Activated CD4-positive, alpha-beta memory T cell treated with anti-CD3 and anti-CD28 coated beads, Interleukin-2, amount 10 ng/mL, durations not matched to agents 7 days and 5 days (primary cell): ENCODE measurements at places on chromosomes 3 and 15.

- DNase-seq: no peak
Observed at GRCh38 chr3:149832086-149832485, 19.1 kb downstream of the RNF13 start.

DNA sequence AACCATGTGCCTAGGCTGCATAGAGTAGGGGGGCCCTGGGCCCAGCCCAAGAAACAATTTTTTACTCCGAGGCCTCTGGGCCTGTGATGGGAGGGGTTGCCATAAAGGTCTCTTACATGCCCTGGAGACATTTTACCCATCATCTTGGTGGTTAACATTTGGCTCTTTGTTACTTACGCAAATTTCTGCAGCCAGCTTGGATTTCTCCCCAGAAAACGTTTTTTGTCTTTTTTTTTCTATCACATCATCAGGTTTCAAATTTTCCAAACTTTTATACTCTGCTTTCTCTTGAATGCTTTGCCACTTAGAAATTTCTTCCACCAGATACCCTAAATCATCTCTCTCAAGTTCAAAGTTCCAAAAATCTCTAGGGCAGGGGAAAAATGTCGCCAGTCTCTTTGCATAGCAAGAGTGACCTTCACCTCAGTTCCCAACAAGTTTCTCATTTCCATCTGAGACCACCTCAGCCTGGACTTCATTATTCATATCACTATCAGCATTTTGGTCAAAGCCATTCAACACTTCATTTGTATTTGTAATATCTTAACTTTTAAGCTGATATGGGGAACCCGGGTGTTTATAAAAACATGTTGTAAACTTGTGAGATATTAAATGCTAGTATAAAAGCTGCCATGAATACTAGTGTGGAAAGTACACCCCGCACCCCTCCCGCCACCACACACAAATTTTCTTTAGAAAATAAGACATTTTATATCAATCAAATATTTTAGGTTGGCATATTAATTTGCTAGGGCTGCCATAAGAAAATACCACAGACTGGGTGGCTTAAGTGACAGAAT, 56.0 kb upstream of the PLSCR4 start:
- no peak for DNase-seq

GRCh38 chr3:194661374-194661773, 10.6 kb downstream of the LSG1 start:
- DNase-seq: no peak

DNA sequence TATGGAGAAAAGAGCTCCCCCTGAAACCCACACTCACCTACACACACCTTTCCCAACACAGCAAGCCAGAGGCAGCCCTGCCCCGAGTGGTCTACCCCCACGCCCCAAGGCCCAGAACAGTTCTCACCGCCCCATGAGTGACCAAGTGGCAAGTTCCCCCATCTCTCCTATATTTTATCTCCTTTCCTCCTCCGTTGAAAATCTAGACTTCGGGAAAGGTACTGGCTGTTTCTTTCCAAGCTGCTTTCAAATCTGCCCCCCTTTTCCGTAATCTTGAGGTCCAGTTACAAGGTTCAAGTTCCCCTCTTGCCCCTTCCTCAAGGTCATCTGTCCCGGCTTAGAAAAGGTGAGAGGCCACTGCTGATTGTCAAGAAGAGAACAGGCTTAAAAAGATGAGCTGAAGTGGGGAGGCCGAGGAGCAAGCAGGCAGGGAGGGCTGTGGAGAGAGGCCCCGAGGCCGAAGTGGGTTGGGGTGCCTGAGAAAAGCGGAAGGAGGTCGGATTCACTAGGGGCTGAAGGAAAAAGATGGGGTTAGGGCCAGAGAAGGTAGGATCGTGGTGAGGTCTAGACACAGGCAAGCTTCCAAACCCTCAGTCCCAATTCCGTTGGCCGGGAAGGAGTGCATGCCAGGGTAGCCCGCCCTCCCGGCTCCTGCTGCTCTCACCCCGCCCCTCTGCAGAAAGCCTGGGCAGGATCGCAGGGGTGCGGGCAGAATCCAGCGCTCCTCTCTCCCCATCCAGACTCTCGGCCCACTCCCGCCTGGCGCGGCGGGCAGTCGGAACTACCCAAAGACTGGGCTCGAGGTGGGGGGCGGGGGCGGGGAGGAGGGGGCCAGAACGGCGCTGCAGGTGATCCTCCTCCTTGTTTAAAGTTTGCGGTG, 1.7 kb downstream of the SEMA5B start:
- DNase-seq: no peak

DNA sequence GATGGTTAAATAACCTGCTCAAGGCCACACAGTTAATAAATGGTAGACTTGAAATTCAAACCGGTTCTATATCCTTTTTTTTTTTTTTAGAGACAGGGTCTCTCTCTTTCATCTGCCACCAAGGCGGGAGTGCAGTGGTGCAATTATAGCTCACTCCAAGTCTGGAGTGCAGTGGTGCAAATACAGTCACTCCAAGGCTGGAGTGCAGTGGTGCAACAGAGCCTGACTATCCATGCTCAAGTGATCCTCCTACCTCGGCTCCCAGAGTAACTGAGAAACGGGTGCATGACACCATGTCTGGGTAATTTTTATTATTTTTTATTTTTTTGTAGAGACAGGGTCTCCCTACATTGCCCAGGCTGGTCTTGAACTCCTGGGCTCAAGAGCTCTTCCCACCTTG, 23.4 kb downstream of the DPP8 start:
- DNase-seq: no peak

GRCh38 chr15:58346361-58346760, 85.4 kb upstream of the LIPC start:
- DNase-seq: no peak

DNA sequence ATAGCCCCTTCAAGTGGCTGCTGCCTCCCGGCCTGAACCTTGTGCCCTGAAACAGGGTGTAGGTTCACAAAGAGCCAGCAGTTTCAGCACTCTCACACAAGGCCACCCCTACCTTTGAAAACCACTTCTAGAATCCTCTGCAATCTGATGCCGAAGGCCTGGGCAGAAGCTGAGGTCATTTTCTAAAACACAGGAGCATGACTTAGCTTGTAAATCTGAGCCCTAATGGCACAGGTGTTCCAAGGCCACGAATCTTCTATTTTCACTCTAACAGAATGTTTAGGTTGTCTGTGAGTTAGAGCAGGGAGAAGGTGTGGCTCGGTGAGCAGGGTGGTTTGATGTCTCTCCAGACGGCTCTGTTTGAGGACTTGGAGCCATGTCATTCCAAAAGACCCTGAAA, 62.3 kb downstream of the SYNM start:
- DNase-seq: no peak

DNA sequence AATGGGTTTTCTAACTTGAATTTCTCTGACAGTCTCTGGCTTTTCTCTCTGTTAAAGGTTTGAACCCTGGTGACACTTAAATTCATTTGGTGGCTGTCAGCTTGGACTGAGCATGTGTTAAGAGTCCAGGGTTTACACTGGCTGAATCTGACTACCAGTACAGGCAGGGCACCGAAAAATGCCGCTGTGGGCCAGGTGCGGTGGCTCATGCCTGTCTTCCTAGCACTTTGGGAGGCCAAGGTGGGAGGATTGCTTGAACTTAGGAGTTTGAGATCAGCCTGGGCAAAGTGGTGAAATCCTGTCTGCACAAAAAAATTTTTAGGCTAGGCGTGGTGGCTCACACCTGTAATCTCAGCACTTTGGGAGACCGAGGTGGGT, 1.8 kb downstream of the MANF start:
- DNase-seq: no peak

- DNase-seq: no peak
Observed at GRCh38 chr3:30349507-30349906, 256.9 kb upstream of the TGFBR2 start.

- no peak for DNase-seq
Observed at GRCh38 chr15:75921732-75922703, 18.3 kb downstream of the FBXO22 start.

DNA sequence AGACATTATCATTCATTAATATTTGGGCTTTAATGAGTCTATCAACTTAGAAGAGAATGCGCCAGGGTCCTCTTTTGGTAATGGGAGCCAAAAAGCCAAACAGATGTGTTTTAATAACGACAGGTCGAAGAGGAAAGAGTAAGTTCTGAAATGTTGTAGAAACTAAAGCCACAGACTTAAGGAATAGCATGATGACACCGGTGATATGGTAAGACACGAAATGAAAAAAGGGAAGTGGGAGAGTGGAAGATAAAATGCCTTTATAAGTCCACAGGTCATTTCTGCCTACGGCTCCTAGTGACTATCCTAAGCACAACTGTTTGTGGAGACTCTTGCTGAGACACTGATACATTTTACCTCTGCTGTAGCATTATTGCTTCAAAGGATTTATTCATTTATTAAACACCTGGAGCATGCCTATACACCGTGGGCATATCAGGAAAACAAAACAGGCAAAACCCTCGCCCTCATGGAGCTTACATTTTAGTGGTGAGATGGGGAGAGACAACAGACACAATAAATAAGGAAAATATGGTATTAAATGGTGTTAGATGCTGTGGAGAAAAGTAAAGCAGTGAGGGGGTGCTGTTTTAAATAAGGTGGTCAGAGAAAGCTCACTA, 11.7 kb upstream of the CD47 start:
- no peak for DNase-seq

DNA sequence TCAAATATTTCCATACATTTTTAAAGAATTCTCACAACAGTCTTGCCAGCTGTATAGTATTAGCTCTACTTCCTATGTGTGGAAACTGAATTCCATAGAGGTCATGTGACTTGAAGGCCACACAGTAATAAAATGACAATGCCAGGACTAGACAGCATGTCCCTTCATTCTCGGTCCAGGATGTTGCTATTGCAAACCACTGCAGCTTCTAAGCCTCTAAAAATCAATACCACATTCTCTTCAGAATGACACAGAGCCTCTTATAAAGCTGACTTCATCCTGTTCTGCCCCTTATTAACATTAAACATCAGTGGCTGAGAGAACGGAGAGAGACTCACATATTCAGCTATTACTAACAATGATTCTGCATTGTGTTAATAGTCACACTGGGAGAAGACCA, 240.3 kb upstream of the PEX5L start:
- DNase-seq: no peak

DNA sequence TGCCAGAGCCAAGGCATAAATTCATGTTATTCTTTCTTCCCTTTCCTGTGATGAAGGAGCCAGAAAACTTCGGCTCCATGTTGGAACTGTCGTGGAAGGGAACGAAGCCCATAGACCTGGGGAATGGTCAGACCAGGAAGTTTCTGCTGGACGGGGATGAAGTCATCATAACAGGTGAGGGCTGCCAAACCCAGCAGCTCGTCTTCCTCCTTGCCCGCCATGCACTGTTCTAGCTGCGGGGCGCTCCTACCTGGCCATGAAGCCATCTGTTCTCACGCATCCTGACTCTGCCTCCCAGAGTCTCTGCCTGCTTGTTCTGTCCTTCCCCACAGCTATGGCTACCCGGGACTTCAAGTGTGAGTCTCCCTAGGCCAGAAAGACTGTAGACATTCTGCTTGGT, 28.2 kb downstream of the FAH start:
- no peak for DNase-seq

GRCh38 chr3:38349684-38350359, 3.2 kb downstream of the XYLB start:
- DNase-seq: no peak

- peak; percentile 56 for DNase-seq
Observed at GRCh38 chr15:77107531-77108355, 36.8 kb upstream of the TSPAN3 start.

GRCh38 chr3:177279118-177279815, 82.0 kb upstream of the TBL1XR1 start:
- no peak for DNase-seq

- no peak for DNase-seq
Observed at GRCh38 chr3:188431553-188431952, 277.6 kb downstream of the LPP start.

- DNase-seq: no peak
Observed at GRCh38 chr3:183182073-183182472, 19.5 kb upstream of the LAMP3 start.

GRCh38 chr3:141782386-141782932, 19.3 kb downstream of the GRK7 start:
- DNase-seq: no peak

DNA sequence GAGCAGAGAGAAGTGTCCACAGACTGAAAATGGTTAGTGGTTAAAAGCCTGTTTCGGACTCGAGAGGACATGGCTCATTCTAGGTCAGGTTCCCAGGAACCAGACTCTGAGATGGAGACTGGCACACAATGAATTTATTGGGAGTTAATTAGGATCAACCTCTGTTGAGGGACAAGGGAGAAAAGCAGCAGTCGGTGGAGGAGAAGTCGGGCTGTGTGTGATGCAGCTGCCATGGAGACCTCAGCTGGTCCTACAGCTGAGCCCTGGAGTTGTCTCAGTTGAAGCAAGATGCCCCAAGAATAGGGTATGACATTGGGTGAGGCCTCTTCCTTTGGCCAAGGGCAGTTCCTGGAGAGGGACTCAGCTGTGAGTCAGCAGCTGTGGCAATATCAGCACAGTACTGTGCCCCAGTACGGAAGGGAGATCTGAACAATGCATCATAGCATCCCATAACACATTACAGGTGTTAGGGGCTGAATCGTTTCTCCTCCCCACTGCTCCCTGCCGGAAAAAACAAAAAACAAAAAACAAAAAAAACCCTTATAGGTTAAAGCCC, 105.4 kb downstream of the ABHD5 start:
- no peak for DNase-seq

- DNase-seq: no peak
Observed at GRCh38 chr15:72481015-72481659, 7.0 kb downstream of the ARIH1 start.

GRCh38 chr3:55728461-55729100, 241.5 kb upstream of the WNT5A start:
- DNase-seq: no peak

DNA sequence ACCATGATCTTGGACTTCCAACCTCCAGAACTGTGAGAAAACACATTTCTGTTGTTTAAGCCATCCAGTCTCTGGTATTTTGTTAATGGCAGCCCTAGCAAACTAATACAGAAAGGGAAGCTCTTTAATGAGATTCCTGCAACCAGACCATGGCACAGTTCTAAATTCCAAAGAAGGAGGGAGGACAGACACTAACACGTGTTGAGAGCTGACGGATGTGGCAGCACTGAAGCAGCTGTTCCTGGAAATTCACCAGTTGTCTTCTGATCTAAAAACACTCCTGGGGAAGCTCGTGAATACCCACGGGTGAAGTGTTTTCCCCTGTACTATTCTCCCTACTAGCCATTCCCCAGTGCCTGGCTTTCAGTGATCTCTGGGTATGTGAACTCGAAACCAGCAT, 56.7 kb downstream of the RPL22L1 start:
- DNase-seq: no peak

DNA sequence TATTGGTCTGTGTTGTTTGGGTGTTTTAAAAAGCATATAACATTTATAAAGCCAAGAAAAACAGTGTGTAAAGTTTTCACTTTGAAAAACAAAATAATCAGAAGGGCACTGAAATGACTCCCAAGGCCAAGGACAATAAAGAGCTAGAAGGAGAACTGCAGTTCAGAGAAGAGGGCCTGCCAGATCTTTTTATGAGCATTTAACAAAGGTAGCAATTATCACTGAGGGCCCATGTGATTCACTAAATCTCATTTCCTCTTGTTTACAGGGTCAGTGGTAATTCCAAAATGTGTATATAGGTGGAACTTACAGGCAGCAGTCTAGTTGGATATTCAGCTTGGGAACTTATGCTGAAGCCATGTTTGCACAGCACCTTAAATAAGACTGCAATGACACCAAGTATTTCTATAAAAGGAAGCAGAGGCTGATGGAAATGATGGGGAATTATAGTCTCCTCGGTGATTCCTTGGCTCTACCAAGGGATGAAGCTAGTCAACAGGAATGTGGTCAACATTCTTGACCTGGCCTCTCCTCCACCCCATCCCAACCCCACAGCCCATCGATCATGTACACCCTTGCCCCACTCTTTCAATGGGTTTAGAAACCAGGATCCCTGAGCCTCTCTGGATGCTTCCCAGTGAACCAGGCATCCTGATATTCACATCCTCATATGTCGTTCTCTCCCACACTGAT, 54.4 kb upstream of the THUMPD3 start:
- DNase-seq: no peak
